ENCODE measurements at places on chromosomes 16 and 17.

GRCh38 chr17:8123695-8124349, at the start of gene HES7:
HES7 (minus strand) TSS chr17:8124106; CDS start chr17:8124084, 22 bp downstream.
- DNase-seq: no peak

DNA sequence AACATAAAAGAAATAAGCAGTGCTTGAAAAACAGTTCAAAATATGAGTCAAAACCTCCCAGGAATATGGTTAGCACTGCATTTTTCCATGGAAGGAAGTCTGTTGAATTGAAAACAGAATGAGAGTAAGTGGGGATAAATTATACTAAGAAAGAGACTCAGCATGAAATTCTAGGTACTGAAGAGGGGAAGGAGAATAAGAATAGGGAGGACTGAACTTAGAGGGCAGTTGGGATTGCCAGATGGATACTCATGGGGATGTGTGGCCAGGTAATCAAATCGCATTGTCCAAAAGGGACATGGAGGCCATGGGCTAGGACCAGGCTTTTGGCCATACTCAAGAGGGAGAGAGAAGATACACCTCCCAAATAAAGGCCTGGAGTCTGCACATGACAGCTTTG, 247.9 kb downstream of the CDH13 start:
- no peak for DNase-seq

DNA sequence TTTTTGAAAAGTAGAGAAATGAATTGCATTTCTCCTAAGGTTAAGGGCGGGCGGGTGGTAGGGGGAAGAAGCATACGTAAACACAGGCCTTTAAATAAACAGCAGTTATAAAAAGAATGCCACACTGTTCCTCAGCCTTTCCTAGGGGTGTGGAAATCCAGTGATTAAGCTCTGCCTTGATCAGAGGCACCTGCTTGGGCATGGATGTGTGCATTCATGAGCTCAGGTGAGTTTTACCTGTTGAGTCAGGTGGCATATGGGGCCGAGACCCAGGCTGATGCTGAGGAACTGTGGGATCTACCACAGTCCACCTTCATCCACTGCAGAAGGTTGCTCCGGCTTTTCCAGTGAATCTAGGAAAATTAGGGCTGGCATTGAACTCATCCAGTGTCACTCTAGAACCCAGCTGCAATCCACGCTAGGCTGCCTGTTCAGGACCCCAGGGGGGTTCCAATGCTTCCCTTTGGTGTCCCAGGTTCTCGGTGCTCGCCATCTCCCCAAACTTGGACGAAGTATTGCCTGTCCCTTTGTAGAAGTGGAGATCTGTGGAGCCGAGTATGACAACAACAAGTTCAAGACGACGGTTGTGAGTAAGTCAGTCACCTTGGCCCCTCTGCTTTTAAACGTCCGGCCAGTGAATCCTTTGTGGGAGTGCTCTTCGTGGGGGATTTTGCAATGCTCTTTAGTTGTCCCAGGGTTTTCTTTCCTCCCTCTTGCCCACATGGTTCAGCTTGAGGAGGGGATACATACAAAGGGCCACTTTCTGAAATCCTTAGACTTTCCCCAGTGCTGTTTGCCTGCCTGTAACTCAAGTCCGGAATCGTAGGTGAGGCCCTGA, 72.7 kb downstream of the SDR42E1 start:
- DNase-seq: no peak

GRCh38 chr17:77324227-77324626, 183.5 kb downstream of the SEC14L1 start:
- no peak for DNase-seq

DNA sequence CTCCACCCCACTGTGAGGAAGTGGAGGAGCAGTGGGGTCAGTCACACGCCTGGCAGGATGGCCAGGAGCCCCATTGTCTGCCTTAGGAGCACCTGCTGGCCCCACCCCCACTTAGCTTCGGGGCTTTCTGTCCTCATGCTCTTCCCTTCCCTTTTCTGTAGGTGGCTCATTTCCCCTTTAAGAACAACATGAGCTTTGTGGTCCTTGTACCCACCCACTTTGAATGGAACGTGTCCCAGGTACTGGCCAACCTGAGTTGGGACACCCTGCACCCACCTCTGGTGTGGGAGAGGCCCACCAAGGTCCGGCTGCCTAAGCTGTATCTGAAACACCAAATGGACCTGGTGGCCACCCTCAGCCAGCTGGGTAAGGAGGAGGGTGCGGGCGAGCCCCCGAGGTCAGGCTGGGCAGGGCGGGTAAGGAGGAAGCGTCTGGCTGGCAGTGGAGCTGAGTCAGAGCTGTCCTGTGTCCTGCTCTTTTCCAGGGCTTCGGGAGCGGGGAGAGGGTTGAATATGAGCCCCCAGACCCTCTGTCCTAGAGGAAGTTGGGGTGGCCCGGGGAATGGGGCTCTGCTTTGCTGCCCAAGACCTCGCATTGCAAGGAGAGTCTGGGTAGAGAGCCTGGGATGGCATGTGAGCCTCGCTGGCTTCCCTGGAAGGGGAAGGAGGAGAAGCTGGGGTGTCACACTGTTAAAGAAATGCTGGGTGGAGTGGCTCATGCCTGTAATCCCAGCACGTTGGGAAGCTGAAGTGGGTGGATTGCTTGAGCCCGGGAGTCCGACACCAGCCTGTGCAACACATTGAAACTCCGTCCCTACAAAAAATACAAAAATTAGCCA, 9.2 kb upstream of the SERPINF1 start:
- DNase-seq: no peak

DNA sequence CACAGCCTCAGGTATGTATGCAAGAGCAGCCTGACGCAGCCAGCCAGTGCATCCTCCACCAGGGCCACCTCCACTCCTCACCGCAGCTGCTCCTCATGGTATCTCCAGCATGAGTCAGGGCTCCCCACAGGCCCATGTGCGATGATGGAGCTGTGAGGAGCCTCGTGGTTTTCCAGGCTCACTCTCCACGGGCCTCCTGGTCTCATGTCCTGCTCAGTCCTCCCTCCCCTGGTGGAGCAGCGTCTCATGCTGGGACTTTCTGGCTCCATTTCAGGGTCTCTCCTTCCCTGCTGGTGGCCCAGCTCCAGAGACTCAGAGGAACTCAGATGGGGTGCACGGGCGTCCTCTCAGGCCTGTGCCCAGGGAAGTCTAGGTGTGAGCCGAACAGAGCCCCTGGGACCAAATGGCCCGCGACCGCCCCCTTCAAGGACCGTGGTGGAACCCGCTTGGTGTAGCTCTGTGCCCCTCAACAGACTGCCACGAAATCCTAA, 70.4 kb downstream of the METRNL start:
- no peak for DNase-seq

DNA sequence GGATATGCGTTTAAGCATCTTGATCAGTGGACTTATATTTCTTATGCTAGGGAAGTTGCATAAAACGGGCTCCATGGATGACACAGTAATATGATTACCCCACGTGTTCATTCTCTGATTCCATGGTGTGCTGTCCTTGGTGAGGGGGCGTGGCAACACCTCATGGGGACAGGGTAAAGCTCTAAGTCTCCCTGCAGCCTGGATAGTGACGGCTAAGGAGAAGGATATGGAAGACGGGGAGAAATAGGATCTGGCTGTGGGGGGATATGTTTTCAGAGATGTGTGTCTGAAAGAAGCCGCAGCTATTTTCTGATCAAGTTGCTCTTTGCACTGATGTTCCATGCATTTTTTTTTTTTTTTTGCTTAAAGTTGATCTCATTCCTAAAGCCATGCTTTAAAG, 84.3 kb downstream of the MARCHF10 start:
- no peak for DNase-seq

- peak; percentile 67 for DNase-seq
Measured at GRCh38 chr16:84672276-84673202, 24.2 kb downstream of the KLHL36 start.

- no peak for DNase-seq
Measured at GRCh38 chr17:60665602-60666001, 12.0 kb upstream of the BCAS3 start.

GRCh38 chr17:19768046-19768782, 20.1 kb upstream of the ALDH3A1 start:
- DNase-seq: peak; percentile 4

GRCh38 chr17:58531122-58531521, 16.7 kb upstream of the MTMR4 start:
- DNase-seq: no peak

DNA sequence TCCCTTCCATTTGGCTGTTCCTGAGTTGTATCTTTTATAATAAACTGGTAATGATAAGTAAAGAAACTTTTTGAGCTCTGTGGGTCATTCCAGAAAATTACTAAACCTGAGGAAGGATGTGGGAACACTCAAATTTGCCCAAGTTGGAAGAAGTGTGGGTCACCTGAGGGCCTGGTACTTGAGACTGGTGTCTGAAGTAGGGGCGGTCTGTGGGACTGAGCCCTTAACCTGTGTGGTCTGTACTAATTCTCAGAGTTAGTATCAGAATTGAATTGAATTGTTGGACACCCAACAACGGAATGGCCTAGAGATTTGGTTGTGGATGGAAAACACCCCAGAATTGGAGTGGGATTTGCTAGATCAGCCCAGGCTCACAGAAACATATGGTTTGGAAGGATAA, 43.1 kb downstream of the IKZF3 start:
- DNase-seq: no peak

GRCh38 chr16:68715471-68715870, 21.6 kb upstream of the CDH1 start:
- no peak for DNase-seq

- DNase-seq: no peak
Measured at GRCh38 chr16:17914168-17914567, 422.4 kb downstream of the NPIPA8 start.

- DNase-seq: no peak
Measured at GRCh38 chr16:19479302-19479721, 42.6 kb downstream of the GDE1 start.

GRCh38 chr17:8056976-8057625, 18.2 kb downstream of the ALOX15B start:
- no peak for DNase-seq

DNA sequence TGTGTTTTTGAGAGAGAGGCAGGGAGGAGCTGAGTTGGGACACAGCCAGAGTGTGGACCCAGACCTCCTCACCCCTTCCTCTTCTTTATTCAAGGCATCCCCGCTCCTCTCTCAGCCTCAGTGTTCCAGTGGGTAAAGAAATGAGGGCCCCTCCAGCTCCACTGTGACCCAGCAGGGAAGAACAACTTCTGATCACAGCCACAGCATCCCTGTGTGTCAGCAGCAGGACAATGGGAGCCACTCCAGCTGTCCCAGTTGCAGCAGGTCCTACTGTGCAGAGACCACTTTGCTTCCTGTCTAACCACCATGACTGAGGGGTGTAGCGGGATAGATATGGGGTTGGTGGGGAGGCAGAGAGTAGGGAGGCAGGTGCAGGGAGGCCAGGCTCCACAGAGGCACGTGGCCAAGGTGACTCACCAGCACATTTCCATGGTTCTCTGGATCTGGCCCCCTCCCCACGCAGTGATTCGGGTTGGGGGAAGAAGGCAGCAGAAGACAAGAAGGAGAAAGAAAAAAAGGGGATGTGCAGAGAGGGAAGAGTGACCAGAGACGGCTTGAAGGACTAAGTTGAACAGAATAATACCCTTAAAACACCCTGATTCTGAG, 24.5 kb downstream of the PIK3R5 start:
- peak; percentile 26 for DNase-seq
